Naive thymus-derived CD8-positive, alpha-beta T cell (primary cell): ENCODE measurements at places on chromosomes 3 and 15.

DNA sequence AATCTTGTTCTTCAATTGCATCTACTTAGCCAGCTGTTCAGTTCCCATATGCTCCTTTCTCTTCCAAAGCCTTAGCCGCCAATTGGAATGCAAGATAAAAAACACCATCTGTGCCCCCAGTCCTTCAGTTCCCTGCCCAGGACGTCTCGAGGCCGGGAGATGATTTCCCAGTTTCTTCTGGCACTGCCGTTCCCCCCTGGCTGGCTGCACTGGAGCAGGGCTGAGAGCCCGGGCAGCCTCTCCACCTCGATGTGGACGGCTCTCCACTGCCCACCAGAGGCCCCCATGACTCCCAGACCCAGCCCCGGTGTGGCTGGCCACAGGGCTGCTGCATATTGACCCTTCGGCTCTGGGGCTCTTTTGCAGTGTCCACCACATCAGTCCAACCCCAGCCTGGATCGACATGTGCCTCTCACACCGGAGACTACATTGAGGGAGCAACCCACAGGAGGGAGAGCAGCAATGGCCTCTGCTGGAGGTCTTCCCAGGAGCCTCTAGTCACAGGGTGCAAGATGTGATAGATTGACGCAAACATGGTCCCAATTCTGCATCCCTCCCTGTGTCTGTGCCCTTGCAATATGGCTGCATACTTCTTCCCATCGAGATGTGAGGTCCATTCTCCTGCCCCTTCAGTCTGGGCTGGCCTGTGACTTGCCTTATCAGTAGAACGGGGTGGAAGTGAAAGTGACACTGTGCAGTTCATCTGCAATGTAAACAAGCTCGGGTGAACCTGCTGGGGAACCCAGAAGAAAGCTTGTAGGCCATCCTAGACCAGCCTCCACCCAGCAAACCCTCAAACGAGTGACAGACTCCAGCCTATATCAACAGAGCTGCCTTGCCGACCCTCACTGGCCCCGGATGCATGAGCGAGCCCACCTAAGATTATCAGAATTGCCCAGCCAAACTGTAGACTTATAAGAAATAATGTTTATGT is 52.3 kb upstream of the PRR20G start:
- no peak for DNase-seq

- DNase-seq = no peak
These were observed 996.4 kb upstream of the CFAP20DC start for GRCh38 chr3:60046210-60046609.

DNA sequence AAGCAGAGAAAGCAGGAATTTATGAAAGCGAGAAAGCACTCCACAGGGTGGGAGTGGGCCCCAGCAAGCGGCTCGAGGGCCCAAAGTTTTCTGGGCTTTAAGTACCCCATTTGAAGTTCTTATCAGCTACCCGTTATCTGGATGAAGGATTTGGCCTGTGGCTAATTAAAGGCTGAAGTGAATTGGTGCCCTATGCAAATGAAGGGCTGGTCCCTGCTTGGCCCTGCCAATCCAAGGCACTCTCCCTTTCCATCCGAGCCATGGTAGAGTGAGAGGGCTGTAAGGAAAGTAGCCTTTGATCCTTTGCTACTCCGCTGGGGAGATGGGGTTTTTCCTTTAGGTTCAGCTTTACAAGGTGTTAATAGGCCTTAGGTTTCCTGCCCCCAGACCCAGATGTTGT is 469.3 kb upstream of the CFAP20DC start:
- no peak for DNase-seq

DNA sequence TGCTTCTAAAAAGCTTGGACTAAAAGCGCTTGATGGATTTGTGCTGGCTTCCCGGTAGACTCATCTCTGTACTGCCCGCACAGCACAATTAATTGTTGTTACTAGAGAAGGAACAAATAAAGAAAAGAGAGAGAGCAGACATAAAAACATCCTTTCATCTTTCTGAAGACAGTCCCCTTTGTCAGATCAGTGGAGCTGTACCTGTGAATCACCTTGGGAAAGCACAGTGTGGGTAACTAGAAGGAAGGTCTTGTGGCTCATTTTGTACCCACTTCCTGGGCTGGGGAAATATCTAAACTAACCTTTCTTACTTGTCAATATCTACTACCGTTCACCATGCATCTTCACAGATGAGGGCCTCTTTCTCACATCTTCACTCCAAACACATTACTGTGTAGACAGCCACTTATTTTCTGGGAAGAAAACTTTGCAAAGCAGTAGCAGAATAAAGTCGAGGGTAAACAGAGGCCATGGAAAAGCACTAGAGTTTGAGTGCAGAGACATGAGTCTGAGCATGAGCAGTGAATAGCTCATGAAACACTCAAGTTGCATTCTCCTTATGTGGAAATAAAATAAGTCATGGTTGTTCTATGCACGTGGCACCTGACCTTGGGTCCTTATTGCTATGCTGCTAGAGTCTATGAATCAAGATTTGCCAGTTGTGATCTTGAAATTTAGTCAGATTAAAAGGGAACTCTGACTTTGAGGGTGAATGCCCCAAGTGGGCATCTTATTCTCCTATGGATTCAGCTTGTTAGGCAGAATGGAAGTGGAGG is 169.3 kb downstream of the LPP start:
- peak; percentile 55 for DNase-seq

- no peak for DNase-seq
These were observed 35.6 kb upstream of the FGF7 start for GRCh38 chr15:49387471-49387870.

- DNase-seq = no peak
These were observed 28.2 kb downstream of the PPP4R2 start for GRCh38 chr3:73024836-73025235.
